Suppressor macrophage treated with lipopolysaccharide for 1 hour (primary cell): ENCODE measurements at places on chromosomes 13 and 19.

GRCh38 chr19:17078920-17079709 is 3.5 kb downstream of the MYO9B start:
- DNase-seq, result peak; percentile 71

- DNase-seq, result no peak
Observed at GRCh38 chr19:5929625-5930024, 15.6 kb downstream of the CAPS start.

DNA sequence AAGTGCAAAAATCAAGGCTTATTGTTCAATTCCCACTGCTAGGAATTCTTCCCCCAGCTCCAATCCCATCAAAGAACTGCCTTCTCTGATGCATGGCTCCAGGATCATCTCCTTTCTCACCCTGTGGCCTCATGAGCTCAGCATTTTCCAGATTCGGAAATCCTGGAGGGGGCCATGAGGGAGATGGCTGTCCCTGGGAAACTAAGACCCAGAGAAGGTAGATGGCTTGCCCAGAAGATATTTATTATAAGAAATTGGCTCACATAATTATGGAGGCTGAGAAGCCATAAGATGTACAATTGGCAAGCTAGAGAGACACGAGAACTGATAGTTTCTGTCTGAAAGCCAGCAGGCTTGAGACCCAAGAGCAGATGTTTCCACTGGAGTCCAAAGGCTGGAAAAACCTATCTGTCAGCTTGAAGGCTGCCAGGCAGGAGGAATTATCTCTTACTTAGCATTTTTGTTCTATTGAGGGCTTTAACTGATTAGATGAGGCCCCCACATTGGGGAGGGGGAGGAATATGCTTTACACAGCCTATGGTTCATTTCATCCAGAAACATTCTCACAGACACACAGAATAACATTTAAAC is 58.6 kb downstream of the GADD45B start:
- DNase-seq, result no peak

- no peak for DNase-seq
Observed at GRCh38 chr19:1163934-1164683, 10.0 kb downstream of the SBNO2 start.
